Endothelial cell of umbilical vein (primary cell): ENCODE measurements at places on chromosomes 6 and 20. TPM values are rescaled to one million over a fixed set of nuclear protein-coding genes. Genes with fewer than 3 reads are reported as not detected.

- no peaks in the 10 kb centered on the region for H3K4me1 ChIP-seq
- no peak for DNase-seq
- no peak overlapping the region for H3K4me3 ChIP-seq
- H3K36me3 ChIP-seq = peaks cover 11% of the 10 kb centered on the region
- no peak overlapping the region for H3K27ac ChIP-seq
Measured at GRCh38 chr6:158608221-158608620, 36.3 kb downstream of the DYNLT1 start.

DNA sequence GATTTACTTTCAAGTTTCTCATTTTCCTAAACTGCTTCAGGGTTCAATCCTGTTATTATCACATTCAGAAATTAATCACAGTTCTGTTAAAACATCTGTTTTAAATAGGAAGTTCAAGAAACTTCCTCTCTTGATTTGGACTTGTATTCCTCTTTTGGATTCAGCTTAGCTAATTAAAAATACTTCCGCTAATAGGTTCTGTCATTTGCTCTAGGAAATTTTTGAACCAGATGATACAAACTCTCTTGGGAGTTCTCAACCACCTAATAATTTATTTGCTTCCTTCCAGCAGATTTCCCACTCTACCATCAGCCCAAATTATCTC, 15.9 kb upstream of the TMEM30A start:
- no peaks in the 10 kb centered on the region for H3K27me3 ChIP-seq
- H3K4me3 ChIP-seq = no peak overlapping the region
- no peaks in the 10 kb centered on the region for H3K36me3 ChIP-seq
- DNase-seq = no peak

DNA sequence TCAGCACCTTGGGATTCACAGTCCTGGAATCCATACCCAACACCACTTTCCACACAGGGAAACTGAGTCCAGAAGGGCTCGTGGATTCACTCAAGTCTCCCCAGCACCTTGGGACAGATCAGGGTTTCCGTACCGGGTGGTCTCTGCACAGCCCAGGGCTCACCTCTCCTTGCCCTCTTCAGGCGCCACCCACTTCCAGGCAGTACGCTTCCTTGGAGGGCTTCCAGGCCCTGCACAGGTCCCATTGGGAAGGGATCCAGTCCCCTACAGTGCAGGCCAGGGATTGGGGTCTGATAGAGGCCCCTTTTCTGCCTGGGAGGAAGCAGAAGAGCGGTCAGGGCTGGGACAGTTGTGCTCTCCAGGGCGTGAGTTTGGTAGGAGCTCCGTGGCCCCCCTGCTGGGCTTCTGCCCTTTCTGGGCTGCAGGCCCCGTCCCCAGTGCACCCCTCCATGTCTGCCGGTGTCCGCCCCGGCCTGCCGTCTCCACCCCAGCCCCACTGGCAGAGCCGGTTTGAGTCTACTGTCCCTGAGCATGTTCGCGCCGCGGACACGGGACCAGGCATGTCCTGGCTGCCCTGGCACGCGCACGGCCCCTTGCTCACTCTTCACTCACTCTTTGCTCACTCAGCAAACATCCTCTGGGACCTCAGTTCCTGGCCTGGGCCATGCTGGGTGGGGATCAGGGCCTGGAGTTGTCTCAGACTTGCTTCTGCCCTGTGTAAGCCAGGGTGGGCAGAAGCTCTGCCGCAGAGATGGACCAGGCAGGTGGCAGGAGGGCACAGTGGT, 12.6 kb downstream of the SRC start:
- H3K4me3 ChIP-seq = no peak overlapping the region
- H3K4me1 ChIP-seq = no peaks in the 10 kb centered on the region
- H3K27me3 ChIP-seq = no peaks in the 10 kb centered on the region
- no peaks in the 10 kb centered on the region for H3K36me3 ChIP-seq

DNA sequence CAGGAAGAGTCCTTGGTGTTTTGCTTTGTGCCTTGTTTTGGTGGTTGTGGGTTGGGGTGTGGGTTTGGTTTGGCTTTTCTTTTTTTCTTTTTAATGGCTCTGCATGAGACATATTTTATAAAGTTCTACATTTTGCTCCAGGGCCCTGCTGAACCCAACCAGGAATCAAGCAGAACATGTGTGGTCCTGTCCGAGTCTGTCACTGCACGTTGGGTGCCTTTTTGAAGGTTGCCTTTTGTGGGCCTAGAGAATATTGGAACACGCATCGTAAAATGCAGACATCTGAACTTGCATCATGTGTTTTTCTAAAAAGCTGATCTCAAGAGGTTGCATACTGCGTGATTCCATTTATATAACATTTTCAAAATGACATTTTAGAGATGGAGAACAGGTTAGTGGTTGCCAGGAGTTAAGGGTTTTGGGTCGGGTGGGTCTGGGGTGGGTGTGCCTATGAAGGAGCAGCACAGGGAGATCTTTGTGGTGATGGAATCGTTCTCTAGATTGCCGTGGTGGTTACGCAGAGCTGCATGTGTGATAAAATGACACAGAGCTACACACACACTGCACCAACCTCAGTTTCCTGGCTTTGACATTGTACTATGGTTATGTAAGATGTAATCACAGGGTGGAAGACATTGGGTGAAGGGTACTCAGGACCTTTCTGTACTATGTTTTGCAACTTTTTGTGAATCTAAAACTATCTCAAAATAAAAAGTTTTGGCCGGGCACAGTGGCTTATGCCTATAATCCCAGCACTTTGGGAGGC, 80.2 kb downstream of the EYA2 start:
- H3K4me3 ChIP-seq = no peak overlapping the region
- H3K4me1 ChIP-seq = no peaks in the 10 kb centered on the region
- no peak for DNase-seq
- no peaks in the 10 kb centered on the region for H3K36me3 ChIP-seq
- H3K27me3 ChIP-seq = no peaks in the 10 kb centered on the region

SLC18B1 gene
- 8.4 and 8.5 TPM in 2 replicates for total RNA-seq

SOX18 gene
- 175 and 211 TPM in 2 replicates for total RNA-seq

DDO gene
- total RNA-seq = not detected in 2 replicates

DNA sequence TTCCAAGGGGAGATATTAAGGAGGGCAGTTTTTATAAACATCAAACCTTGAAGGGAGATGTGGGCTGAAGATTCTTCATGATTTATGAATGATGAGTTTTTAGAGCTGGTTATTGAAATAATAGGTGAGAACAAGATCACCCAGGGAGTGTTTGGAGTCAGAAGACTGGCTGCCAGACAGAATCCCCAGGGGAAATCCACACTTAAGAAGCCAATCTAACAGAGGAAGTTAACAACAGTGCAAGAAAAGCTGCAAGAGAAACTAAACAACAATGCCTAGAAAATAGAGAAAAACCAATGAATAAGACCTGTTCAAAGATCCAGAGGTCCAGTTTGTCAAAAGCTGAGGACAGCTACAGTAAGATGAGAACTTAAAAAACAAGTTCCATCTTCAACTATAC, 167.9 kb upstream of the MAN1A1 start:
- no peak overlapping the region for H3K27ac ChIP-seq
- no peaks in the 10 kb centered on the region for H3K27me3 ChIP-seq
- H3K4me3 ChIP-seq = no peak overlapping the region
- no peaks in the 10 kb centered on the region for H3K4me1 ChIP-seq

ZNF334 gene
- 0.30 and 1.6 TPM in 2 replicates for total RNA-seq
